Endothelial cell of umbilical vein (primary cell): ENCODE measurements at places on chromosomes 12 and 14. TPM values are rescaled to one million over a fixed set of nuclear protein-coding genes. Genes with fewer than 3 reads are reported as not detected.

TAS2R30 gene
- polyA plus RNA-seq, result 0.26 and 0.33 TPM in 2 replicates

TMEM132D gene
- not detected in 2 replicates for polyA plus RNA-seq

DCN gene
- 0.38 and 0.43 TPM in 2 replicates for polyA plus RNA-seq

NTF3 gene
- not detected in 2 replicates for polyA plus RNA-seq

RPL41 gene
- polyA plus RNA-seq, result 9,033 and 9,990 TPM in 2 replicates

CLEC1A gene
- polyA plus RNA-seq, result 21.2 and 22.0 TPM in 2 replicates

C12orf42 gene
- polyA plus RNA-seq, result not detected in 2 replicates

ZC2HC1C gene
- polyA plus RNA-seq, result 0.72 and 0.84 TPM in 2 replicates

CSRP2 gene
- polyA plus RNA-seq, result 7.2 and 8.8 TPM in 2 replicates

DNA sequence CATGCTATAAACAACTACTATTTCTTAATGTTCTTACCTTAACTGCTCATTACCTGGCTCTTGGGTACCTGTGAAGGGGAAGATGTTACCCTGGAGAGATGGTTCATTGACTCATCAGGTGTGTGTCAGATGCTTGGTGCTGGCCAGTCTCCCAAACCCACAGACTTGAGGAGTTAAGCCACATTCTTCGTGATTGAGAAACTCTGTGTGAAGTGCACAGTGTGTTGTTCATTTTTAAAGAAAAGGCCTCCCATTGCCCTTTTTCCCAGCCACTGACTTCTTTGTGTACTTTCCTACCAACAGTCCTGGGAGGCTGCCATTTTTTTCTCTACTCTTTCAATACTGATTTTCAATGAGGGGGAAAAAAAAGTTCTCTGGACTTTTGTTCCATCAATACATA, 3.2 kb downstream of the MGST1 start:
- DNase-seq, result no peak

- DNase-seq, result no peak
Observed at GRCh38 chr12:69129564-69129963, 109.8 kb upstream of the CPSF6 start.

GRCh38 chr14:65318636-65319506, 93.7 kb upstream of the FUT8 start:
- DNase-seq, result no peak

- no peak for DNase-seq
Observed at GRCh38 chr12:57011438-57012424, 4.6 kb downstream of the TAC3 start.

GRCh38 chr12:11707535-11707934, 58.1 kb downstream of the ETV6 start:
- DNase-seq, result no peak

- no peak for DNase-seq
Observed at GRCh38 chr12:113910751-113911272, 55.3 kb downstream of the RBM19 start.

DNA sequence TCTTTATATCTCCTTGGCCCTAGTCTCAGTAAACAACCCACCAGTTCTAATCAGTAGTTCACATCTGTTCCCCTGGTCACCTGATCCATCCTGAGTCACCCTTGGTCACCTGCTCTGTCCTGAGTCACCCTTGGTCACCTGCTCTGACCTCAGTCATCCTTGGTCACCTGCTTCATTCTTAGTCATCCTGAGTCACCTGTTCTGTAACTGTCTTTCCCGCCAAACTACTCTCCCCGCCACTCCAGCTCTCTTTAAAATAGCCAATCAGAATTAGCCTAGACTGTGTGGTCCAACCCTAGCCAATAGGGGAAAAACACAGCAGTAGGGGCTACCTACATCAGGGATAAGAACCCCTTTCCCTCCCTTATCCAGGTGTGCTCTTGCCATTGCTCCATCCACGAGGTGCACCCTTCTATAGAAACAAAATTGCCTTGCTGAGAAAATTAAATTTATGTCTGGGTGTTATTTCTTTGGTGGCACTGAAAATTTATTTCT, 245.4 kb upstream of the DIO3 start:
- no peak for DNase-seq

DNA sequence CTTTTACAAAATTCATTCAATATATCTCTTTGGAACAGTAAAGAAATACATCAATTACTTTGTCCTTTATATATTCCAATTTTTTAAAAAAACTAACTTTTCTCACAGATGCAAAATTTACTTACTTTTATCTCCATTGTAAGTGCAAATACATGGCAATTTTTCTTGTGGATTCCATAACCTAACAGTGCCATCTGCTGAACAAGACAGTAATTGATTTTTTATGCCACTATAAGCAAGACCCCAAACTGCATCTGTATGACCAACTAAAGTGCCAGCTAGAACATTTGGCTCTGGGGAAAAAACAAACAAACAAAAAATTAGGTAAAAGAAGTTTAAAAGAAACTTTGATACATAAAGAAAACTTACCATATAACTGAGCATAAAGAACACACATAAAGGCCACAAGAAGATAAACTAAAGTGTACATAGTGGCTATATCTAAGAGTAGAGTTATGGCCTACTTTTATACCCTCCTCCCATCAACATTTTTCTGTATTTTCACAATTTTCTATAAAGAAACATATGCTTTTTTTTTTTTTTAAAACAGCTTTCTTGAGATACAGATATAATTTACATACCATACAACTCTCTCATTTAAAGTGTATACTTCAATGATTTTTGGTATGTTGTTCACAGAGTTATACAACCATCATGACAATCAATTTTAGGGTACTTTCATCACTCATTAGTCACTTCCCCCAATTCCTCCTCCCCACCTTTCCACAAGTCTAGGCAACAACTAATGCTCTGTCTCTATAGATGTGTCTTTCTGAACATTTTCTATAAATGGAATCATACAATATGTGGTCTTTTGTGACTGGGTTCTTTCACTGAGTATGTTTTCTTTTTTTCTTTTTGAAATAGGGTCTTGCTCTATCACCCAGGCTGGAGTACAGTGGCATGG, 32.6 kb downstream of the COCH start:
- DNase-seq, result peak; percentile 40

DNA sequence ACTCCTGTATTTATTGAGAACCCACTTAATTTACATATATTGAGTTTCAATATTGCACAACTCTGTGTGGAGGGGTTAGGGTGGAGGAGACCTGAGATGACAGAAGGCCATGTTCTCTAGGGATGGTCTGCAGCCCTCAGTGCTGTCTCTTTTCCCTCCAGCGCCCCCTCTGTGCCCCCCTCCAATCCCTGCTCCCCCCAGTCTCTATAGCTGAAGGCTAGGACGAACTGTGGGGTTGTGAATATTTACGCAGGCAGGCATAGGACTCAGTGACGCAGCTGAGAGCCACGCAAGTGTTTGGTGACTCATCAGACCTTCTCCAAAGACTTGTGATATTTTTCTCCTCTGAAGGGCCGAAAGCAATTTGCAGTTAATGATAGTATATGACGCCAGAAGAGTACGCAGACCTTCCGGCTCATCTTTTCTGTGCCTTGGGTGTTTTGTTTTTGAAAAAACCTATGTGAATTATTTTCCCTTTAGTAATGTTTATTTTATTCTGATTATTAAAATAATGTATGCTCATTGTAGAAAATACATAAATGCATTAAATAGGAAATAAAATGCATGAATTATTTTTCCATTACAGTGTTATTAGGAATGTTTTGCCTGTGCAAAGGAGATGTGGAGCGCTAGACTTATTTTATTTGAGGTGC, 85.3 kb downstream of the SLC25A47 start:
- no peak for DNase-seq

- no peak for DNase-seq
Observed at GRCh38 chr12:67854351-67854750, 134.9 kb upstream of the IFNG-AS1 start.

- DNase-seq, result no peak
Observed at GRCh38 chr14:50425105-50425504, 28.4 kb upstream of the CDKL1 start.

DNA sequence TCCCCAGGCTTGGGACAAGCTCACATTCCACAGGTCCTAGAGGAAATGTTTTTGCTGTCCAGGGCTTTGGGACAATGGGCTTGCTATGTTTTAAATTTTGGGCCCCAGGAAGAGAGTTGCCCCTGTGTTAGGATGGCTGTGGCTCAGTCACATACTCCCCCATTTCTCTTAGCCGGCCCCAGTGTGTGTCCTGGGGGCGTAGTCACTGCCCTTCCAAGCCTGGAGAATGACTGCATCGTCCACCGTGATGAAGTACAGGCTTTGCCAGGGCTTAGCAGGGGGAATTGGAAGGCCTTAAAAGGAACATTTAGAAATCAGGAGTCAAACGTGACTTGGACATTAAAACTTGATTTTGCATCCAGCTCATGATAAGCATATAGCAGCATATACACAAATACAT, 293.6 kb downstream of the CACNA1C start:
- DNase-seq, result no peak

GRCh38 chr12:122399592-122400373, 22.7 kb downstream of the CLIP1 start:
- peak; percentile 82 for DNase-seq

GRCh38 chr14:81710232-81710845, 176.7 kb upstream of the SEL1L start:
- DNase-seq, result no peak

DNA sequence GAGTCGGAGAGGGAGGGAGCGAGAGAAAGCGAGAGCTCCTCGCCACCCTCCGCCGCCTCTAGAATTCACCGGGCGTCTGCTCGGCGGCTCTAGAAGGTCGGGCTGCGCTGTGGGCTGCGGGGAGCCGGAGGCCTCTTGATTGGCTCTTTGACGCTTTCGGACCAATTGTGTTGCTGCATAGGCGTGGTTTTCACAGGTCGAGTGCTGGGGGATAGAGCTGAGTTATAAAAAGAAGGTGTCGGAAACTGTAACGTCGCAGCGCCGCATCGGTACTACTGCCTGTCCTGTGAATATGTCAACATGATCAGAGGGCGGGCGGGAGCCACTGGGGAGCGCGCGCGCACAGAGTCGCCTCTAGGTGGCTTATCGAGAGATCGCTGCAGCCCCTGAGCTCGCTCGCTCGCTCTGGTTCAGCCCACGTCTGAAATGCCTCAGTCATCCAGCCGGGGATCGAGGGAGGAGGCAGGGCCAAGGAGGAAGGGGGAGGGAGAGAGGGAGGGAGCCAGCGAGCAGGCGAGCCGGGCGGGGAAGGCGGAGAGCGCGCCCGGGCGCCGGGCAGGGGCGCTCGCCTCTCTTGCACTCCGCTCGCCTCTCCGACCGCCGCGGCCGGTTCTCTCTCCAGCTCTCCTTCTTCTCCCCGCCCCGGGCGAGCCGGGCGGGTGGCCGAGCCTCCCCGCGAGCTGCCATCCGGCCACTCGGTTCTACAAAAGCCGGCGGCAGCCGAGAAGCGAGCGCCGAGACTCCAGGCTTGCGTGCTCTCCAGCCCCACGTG, at the start of gene TBX3:
TBX3 (minus strand) TSS at position 78 of the 772 bp plus-strand sequence. CDS start 975 bp downstream, outside the sequence.
- DNase-seq, result peak; percentile 95

DNA sequence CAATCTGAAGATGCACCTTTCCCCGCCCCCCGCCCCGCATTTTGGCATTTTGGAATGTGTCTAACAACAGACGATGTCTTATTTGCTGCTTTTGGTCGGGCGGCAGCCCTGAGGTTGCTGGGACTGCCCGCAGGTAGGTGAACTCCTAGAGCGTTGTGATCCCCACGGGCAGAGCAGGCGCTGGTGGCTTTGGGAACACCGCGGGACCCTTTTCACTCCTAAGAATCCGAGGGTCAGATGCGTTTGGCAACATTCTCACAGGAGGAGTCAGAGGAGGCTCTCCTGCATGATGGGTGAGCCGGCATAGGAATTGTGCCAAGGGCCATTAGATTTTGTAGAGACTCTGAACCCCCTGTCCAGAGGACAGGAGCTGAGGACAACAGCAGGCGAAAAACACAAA, 41.9 kb downstream of the HCAR2 start:
- no peak for DNase-seq

- no peak for DNase-seq
Observed at GRCh38 chr12:94240171-94240570, 91.8 kb downstream of the PLXNC1 start.

DNA sequence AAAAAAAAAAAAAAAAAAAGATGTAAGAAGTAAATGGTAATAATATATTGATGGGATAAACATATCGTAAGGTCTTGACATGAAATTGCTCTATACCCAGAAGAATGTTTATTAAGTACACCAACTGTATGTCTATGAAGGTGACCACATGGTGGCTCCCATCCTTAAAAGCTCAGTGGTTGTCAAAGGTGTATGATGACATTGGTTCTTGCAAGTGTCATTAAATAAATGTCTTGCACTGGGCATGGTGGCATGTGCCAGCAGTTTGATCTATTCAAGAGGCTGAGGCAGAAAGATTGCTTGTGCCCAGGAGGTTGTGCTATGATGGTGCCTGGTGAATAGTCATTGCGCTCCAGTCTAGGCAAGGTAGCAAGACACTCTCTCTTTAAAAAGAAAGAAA, 10.4 kb downstream of the CCT2 start:
- DNase-seq, result no peak

- DNase-seq, result no peak
Observed at GRCh38 chr12:113474635-113475436, 3.2 kb upstream of the LHX5 start.

DNA sequence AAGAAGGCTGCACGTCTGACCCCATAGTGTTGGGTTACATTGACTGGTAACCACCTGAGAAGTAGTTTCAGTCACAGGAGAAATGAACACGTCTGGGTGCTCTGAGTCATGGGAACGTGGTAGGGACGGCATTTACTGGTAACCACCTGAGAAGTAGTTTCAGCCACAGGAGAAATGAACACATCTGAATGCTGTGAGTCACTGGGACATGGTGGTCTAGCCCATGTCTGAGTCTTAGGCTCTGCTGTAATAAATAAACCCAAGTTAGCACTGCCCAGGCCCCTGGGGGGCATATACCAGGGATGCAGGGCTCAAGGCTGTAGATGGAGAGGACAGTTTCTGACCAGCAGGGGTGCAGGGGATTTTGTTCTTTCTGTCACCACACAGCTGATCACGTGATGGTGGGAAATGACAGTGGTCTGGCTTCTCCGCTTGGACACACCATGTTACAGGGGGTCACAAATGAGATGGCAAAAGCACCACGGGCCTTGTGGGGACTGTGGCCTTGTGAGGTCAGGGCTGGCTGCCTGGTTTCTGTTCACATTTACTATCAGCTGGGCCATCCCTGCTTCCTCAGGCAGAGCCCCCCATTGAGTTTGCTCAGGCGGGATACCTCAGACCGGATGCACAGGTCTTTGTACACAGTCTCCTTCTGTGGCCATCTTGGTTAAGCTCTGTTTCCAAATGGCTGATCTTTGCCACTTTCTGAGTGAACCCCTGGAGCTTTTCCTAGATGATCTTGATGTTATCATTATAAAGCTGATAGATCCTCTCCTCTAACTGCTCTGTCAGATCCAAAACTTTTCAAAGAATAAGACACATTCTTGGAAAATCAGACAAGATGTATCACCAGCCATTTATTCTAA, 9.8 kb upstream of the C12orf42 start:
- DNase-seq, result no peak

DNA sequence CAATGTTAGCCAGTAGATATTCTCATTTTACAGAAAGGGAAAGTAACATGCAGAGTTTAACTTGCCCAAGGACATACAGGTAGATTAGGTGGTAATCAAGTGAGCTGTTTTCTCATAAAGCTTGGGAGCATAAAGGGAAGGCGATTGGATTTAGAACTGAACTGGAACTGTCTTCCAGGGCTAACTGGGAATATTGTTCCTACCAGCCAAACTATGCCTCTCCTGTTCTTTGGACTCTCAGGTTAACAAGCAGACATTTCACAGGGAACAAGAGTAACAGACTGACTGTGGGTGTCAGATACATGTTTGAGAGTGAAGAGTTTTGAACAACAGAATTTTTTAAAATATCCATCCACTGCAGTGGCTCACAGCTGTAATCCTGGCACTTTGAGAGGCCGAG, 15.6 kb downstream of the VCPKMT start:
- no peak for DNase-seq
